Omental fat pad (tissue), 4 donors: ENCODE measurements at places on chromosomes 7 and 10. TPM values are rescaled to one million over a fixed set of nuclear protein-coding genes. Genes with fewer than 3 reads are reported as not detected.

Gene TLX1
- not detected for total RNA-seq

GRCh38 chr10:123417414-123417813 is 248.7 kb upstream of the GPR26 start:
- no peak for DNase-seq

GRCh38 chr7:130417213-130417612 is 23.6 kb downstream of the CEP41 start:
- no peak for DNase-seq

GRCh38 chr10:73863039-73863817 is 11.1 kb downstream of the CAMK2G start:
- no peak for DNase-seq

Gene PRPS1L1
- total RNA-seq, result not detected

Gene EPO
- not detected for total RNA-seq

Gene OR2A7
- 3.1 TPM for total RNA-seq

Gene LRRD1
- total RNA-seq, result not detected

- DNase-seq, result peak; percentile 93
Observed at GRCh38 chr10:112314822-112315474, 31.7 kb downstream of the TECTB start.

Gene CDHR1
- not detected for total RNA-seq

Gene ZNF239
- 5.3 TPM for total RNA-seq

DNA sequence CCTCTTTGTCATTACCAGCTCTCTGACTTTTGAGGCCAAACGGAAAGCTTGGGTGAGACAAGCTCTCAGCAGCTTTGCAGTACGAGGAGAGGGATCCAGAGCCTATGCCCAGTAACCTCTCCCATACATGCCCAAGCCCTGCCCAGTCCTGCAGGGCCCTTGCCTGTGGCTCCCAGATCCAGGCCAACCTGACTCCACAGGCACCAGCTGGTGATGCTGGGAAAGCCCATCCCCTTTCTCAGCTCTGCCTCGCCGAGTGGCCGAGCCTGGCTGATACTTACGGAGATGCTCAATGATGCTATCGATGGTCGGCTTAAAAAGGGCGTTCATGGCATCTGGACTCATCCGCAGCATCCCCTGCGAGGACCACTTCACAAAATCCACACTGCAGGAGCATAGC is 55.4 kb downstream of the PNLIPRP2 start:
- DNase-seq, result no peak

- no peak for DNase-seq
Observed at GRCh38 chr7:109898-110556, 82.3 kb upstream of the FAM20C start.

- DNase-seq, result no peak
Observed at GRCh38 chr10:104689547-104689946, 48.5 kb downstream of the SORCS3 start.

DNA sequence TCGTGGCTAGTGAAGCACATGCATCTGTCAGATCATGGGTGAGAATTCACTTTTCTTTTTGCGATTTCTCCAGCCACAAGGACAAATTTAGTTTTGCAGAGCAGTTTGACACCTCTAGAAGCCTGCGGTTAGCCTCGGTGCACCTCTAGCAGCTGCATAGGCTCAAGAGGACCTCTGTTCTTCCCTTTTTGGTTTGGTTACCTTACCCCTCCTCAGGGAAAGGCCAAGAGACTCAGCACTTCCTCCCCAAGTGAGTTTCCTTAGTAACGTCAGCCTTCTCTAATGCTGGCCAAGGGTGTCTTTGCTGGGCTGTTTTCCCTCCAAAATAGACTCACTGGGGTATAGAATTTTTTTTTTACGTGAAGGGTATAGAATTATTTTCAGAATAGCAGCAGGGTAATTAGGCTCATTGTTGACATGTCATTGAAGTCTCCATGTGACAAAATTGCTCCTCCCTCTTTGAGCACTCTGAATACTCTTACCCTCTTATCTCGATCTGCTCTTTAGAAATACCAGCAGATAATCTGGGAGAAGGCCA is 97.8 kb downstream of the AUTS2 start:
- DNase-seq, result no peak

Gene OR2A1
- total RNA-seq, result not detected

GRCh38 chr7:50416527-50417182 is 33.5 kb downstream of the FIGNL1 start:
- no peak for DNase-seq

Gene PAPOLB
- total RNA-seq, result 0.19 TPM

DNA sequence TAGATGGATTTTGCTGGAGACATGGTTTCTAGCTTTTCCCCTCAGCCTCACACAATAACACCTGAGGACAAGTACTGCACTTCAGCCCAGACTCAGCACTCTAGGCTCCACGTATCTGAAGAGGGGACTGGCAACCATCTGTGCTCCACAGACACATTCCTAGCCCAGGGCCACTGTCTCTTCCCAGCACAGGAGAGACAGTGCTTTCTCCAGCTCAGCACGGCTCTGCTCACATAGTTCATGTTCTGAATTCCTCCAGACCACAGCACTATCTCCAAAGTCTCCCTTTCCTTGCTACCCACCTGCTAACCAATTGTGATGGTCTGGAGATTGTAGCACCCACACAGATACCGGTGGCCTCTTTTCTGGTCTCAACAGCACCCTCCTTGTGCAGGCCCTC is 114.5 kb downstream of the HTR7 start:
- no peak for DNase-seq

DNA sequence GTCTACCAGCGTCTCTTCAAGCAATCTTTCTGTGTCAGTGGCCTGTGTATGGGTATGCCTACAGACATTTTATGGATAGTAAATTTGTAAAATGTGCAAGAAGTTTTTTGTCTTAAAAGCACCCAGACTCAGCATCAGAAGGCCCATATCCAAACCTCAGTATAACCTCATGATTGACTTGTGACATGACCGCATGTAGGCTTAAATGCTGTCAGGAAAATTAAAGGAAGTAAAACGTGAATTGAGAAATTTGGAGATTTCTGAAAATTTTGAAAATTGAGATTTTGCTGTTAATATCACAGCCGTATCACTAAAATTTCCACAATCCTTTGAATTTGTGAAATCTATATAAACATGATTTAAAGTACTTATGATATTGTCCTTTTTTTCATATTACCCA is 410.2 kb downstream of the AUTS2 start:
- DNase-seq, result no peak

- DNase-seq, result no peak
Observed at GRCh38 chr7:88539518-88539917, 220.0 kb upstream of the ZNF804B start.

Gene ZNF487
- 3.7 TPM for total RNA-seq

GRCh38 chr7:2805213-2805944 is 38.7 kb downstream of the GNA12 start:
- no peak for DNase-seq

DNA sequence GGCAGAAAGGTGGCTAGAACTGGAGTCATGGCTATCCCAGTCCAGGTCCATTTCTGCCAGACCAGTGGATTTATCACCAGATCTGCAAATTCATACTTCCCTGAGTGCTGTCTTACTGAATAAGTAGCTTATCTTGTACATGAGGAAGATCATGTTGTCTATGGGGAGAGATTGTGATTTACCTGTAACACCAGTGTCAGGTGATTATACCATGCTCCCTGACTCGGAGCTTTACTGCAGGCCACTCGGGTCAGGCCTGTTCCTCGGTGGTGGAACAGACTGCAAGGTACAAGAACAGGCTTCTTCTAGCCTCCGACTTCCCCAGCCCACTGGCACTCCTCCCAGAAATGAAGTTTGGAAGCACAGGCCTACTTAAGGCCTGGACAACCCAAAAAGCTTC is 42.6 kb upstream of the DLG5 start:
- no peak for DNase-seq

- no peak for DNase-seq
Observed at GRCh38 chr10:112532956-112533355, 85.9 kb downstream of the VTI1A start.

Gene UTF1
- not detected for total RNA-seq

- DNase-seq, result no peak
Observed at GRCh38 chr7:74625446-74625845, 32.1 kb upstream of the GTF2I start.

GRCh38 chr10:85946713-85947326 is 419.8 kb downstream of the GRID1 start:
- DNase-seq, result no peak

DNA sequence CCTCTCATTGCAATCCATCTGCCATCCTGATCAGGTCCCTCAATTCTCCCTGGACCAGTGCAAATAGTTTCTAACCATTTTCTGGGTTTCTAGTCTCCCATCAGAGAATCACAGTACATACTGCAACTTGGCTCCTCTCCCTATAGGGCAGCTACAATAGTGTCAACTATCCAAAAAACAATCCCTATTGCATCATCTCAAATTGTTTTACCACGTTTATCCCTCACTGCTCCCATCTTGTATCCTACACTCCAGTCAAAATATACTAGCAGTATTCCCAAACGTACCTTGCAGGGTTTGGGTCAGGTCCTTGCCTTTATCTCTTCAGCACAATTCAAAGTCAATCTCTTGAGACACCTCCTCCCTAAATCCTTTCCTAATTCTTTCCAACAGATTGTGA is 23.6 kb downstream of the ASB15 start:
- DNase-seq, result no peak

DNA sequence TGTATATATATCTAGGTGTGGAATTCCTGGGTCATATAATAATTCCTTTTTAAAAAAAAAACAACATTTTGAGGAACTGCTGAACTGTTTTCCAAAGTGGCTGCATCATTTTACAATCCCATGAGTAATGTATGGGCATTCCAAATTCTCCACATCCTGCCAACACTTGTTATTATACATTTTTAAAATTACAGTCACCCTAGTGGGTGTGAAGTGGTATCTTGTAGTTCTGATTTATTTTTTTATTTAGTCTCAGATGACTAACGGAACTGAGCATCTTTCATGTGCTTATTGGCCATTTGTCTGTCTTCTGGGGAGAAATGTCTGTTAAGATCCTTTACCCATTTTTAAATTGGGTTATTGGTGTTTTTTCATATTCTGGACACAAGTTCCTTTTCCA is 12.0 kb upstream of the KLHL7 start:
- DNase-seq, result no peak

DNA sequence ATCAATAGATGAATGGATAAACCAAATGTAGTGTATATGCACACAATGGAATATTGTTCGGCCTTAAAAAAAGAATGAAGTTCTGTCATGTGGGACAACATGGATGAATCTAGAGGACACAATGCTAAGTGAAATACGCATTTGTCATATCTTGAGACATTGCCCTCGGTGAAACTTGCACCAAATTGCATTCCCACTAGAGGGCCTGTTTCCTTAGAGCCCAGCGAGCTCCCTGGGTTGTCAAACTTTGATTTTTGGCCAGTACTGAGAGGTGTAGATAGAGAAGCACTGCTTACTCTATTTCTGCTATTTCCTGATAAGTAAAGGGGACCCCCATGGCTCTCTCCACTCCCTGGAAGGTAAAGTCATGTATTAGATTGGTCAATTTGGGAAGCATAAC is 157.1 kb downstream of the GPAM start:
- no peak for DNase-seq

- DNase-seq, result no peak
Observed at GRCh38 chr10:59577984-59578383, 131.7 kb downstream of the SLC16A9 start.

DNA sequence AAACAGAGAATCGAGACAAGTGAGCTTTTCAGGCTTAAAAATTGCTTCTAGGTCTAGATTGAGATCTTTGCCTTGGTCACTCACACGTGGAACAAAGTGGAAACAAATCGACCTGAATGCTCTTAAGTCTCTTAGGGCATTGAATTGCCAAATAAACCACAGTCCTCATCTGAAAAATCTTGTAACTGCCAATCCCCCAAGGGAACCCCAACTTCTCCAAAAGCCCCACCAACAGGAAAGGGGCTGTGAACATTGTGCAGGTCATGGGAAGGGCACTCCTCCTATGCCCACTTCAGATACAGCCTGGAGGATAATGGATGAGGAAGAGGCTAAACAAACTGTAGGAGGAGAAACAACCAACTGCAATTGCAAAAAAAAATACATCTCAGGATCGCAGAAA is 91.3 kb downstream of the DGKI start:
- no peak for DNase-seq

Gene CPED1
- 63.9 TPM for total RNA-seq
